Fibroblast of skin of right biceps (primary cell): ENCODE measurements at places on chromosomes 6 and 20.

- DNase-seq: no peak
Observed at GRCh38 chr6:37882292-37882691, 62.8 kb downstream of the ZFAND3 start.

DNA sequence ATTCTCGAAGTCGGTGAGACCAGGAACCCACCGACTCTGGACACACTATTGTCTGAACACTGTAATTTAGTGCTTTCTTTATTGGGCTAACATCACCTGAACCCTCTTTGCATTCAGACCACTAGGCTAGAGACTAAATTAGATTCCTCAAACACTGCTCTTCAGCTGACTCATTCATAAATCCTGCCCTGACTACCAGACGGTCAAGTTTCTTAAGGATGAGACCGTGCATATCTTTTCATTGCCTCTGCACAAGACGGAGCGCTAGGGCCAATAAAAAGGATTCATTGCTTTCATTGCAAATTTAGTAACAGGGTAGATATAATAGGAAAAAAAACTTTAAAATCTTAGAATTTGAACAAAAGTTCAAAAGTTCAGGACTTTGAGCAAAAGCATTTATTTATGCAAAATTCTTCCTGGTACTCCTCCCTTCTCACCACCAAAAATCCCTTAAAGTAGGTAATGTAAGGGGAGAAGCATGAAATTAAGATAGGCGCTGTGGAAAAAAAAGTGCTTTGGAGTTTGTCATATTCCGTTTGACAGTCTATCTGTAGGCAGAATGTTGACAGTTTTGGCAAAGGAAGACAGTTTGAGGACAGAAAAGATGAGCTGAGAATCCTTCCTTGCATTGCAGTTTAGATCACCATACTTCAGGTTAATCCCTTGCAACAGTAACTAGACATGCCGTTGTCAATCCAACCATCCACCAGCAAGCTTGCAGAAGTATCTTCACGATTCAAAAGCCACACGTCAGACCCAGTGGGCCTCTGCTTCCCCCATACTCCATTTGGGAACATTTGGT lies 328.6 kb upstream of the JARID2 start:
- DNase-seq: peak; percentile 72

DNA sequence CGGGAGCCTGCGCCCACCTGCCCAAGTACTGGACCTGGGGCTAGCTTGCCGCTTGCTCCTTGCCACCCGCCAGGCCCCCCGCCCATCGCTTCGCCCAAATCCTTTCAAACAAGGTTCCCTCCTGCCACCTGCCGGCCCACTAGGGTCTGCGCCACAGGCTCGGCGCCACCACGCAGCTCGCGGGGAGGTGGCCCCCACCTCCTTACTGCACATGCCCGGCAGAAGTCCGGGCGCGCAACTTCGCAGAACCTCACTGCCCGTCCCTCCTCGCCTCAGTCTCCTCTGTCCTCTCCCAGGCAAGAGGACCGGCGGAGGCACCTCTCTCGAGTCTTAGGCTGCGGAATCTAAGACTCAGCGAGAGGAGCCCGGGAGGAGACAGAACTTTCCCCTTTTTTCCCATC lies 11.2 kb downstream of the GNAS-AS1 start:
- peak; percentile 25 for DNase-seq

- DNase-seq: peak; percentile 73
Observed at GRCh38 chr6:90460051-90460450, 126.8 kb downstream of the MAP3K7 start.

GRCh38 chr20:32672982-32673851 lies 524 bp downstream of the C20orf203 start:
- DNase-seq: no peak

DNA sequence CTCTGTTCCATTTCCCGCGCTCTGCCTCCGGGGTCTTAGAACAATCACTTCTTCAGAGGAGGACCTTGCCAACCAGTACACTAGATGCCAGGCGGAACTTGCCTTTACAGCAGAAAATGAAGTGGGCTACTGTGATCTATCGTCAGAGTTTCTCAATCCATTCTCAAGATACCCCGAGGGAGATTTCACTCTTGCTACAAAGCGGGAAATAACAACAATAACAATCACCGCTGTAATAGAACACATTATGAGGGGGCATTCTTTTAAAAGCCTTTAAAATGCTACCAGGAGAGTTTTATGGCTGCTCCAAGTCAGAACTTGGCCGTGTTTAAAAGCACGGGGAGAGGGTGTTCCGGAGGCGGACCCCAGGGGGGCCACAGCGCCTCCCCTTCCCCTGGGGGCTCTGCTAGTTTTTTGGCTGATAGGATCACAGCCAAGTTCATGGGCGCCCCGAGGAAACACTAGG lies 617.0 kb upstream of the AGPAT4 start:
- no peak for DNase-seq

DNA sequence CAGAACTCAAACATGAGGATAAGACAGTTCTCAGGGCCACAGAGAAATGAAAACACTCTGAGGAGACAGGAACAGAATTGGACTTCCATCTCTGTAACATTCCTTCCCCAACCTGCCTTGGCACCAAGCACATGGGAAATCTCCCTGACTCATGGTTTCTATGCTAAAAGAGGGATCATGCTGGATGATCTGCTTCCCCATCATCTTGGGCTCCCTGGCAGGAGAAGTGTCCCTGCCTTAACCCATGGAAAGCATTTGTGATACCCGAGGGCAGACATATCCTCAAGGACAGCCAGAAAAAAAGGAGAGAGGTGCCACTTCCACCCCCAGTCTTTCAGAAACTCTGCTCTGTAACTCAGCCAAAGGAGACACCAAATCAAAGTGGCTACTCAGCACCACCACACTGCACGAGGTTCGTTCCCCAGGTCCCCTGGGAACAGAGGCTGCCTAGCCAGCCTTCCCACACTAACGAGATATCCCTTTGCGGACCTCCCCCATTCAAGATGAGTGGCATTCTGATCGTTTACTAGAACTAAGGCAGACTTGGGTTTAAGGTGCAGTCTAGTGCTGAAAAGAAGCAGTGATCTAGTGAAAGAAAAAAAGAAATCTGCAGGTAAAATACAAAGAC lies 34.8 kb downstream of the BLOC1S5 start:
- DNase-seq: peak; percentile 28
